Activated naive CD8-positive, alpha-beta T cell treated with anti-CD3 and anti-CD28 coated beads, Interleukin-2, amount 10 ng/mL, durations not matched to agents 7 days and 5 days (primary cell): ENCODE measurements at places on chromosomes 11 and 22. TPM values are rescaled to one million over a fixed set of nuclear protein-coding genes. Genes with fewer than 3 reads are reported as not detected.

MRGPRE gene
- not detected for total RNA-seq

OSBP2 gene
- total RNA-seq = 0.61 TPM

REXO2 gene
- 47.9 TPM for total RNA-seq

- peak overlapping the region; percentile 91 for H3K27ac ChIP-seq
- no peaks in the 10 kb centered on the region for H3K27me3 ChIP-seq
- peaks cover 67% of the 10 kb centered on the region for H3K4me1 ChIP-seq
- H3K4me3 ChIP-seq = peak overlapping the region; percentile 78
- no peak for DNase-seq
Measured at GRCh38 chr11:73383249-73384124, 7.3 kb downstream of the RELT start.

DNA sequence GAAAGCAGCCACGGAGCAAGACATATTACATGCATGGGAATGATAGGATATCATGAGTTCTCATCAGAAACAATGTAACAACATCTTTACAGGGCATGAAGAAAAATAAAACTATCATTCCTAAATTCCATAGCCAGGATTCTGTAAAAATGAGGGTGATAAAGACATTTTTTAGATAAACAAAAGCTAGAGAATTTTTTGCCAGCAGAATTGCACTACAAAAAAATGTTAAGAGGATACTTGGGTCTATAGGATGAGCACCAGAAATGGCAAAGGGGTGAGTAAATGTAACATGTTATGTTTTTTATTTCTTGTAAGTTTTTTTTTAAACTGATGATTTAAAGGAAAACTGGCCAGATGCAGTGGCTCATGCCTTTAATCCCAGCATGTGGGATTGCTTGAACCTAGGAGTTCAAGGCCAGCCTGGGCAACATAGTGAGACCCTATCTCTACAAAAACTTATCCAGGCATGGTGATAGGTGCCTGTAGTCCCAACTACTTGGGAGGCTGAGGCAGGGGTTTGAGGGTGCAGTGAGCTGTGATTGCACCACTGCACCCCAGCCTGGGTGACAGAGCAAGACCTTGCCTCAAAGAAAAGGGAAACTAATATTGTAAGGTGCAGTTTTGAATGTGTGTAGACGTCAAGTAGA, 33.2 kb downstream of the TBX1 start:
- peaks cover 17% of the 10 kb centered on the region for H3K36me3 ChIP-seq
- H3K4me1 ChIP-seq = peaks cover 1% of the 10 kb centered on the region

- H3K27ac ChIP-seq = peak overlapping the region; percentile 88
- H3K36me3 ChIP-seq = peaks cover 35% of the 10 kb centered on the region
- peak overlapping the region; percentile 100 for H3K4me3 ChIP-seq
Measured at GRCh38 chr11:64877390-64878222, 815 bp downstream of the EHD1 start.

DNA sequence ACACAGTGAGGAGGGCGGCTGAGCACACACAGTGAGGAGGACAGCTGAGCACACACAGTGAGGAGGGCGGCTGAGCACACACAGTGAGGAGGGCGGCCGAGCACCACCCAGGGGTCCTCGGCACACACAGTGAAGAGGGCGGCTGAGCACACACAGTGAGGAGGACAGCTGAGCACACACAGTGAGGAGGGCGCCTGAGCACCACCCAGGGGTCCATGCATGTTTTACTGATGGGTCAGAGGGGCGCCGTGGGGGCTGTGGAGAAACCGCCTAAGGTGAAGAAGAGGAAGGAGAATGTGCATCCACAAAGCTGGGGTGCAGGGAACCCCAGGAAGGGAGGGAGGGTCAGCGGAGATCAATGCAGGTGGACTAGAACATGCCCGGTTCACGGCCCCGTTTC, 461.8 kb downstream of the BRD1 start:
- H3K4me3 ChIP-seq = no peak overlapping the region
- no peaks in the 10 kb centered on the region for H3K4me1 ChIP-seq
- DNase-seq = no peak

PANX3 gene
- total RNA-seq = not detected

GRCh38 chr11:64598797-64599697, 8.0 kb downstream of the SLC22A12 start:
- no peaks in the 10 kb centered on the region for H3K36me3 ChIP-seq
- no peak for DNase-seq
- no peaks in the 10 kb centered on the region for H3K27me3 ChIP-seq
- no peaks in the 10 kb centered on the region for H3K4me1 ChIP-seq

OR52I2 gene
- not detected for total RNA-seq

GRCh38 chr11:119704849-119705248, 24.2 kb downstream of the NECTIN1 start:
- no peaks in the 10 kb centered on the region for H3K36me3 ChIP-seq
- no peak for DNase-seq
- no peak overlapping the region for H3K27ac ChIP-seq
- H3K27me3 ChIP-seq = peaks cover 25% of the 10 kb centered on the region
- H3K4me3 ChIP-seq = no peak overlapping the region
- H3K4me1 ChIP-seq = peaks cover 7% of the 10 kb centered on the region

MPZL3 gene
- 29.8 TPM for total RNA-seq

DNA sequence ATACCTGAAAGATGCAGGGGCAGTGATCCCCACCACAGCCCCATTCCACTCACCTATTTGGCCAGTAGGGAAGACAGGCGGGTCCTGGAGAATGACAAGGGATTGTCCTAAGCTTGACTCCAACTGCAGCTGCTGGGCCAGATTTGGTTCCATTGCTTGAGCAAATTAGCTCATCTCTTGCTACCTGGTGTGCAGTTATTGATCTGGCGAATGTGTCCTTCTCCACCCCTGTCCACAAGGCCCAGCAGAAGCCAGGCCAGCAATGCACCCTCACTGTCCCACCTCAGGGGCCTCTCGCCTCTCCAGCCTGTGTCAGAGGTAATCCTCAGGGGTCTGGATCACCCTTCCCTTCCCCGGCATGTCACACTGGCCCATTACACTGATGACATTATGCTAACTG, 23.3 kb downstream of the TSPAN32 start:
- peaks cover 20% of the 10 kb centered on the region for H3K27me3 ChIP-seq
- no peaks in the 10 kb centered on the region for H3K36me3 ChIP-seq
- no peaks in the 10 kb centered on the region for H3K4me1 ChIP-seq

DNA sequence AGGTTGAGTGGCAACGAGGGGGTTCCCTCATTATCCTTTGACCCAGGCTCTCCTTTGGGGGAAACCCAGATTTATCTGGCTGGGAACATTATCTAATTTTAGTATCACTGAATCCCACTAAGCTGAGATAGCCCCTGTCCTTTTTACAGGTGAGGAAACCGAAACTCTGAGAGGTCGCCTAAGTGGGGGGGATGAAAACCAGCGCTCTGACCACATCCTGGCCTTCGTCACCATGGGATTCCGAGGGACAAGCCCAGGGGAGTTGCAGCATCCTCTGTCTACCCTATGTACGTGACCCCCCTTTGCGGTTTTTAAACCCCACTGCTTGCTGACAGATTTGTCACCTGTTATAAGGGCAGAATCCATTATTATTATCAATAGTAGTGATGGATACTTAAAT, 61.0 kb downstream of the ISX start:
- H3K4me1 ChIP-seq = peaks cover 10% of the 10 kb centered on the region
- H3K4me3 ChIP-seq = no peak overlapping the region
- no peaks in the 10 kb centered on the region for H3K36me3 ChIP-seq

- no peak for DNase-seq
- peaks cover 40% of the 10 kb centered on the region for H3K4me1 ChIP-seq
- H3K27me3 ChIP-seq = no peaks in the 10 kb centered on the region
- H3K27ac ChIP-seq = peak overlapping the region; percentile 77
Measured at GRCh38 chr11:14642453-14642852, 1.2 kb upstream of the PDE3B start.

DNA sequence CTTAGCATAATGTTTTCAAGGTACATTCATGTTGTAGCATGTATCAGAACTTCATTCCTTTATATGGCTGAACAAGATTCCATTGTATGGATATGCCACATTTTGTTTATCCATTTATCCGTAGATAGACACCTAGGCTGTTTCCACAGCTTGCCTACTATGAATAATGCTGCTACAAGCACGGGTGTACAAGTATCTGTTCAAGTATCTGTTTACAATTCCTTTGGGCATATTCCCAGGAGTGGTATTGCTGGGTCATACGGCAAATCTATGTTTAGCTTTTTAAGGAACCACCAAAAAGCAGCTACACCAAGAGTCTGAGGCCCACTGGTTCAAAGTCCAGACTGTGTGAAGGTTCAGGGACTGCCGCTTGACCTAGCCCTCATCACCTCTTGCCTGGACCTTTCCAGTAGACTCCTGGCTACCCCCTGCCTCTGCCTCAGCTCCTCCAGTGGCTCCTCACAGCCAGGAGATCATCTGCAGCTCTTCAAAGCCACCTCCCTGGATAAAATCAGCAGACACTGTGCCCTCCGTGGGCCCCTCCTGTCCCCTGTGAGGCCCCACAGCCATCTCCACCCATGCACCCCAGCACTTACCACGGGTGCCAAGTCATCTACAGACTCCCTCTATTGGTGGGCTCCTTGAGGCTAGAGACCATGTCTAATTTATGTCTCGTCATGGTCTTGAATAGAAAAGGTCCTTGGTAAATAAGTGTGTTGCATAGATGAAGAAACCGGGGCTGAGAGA, 160.3 kb downstream of the MN1 start:
- H3K36me3 ChIP-seq = no peaks in the 10 kb centered on the region
- no peak overlapping the region for H3K27ac ChIP-seq
- no peaks in the 10 kb centered on the region for H3K27me3 ChIP-seq
- DNase-seq = no peak
- H3K4me1 ChIP-seq = no peaks in the 10 kb centered on the region
- no peak overlapping the region for H3K4me3 ChIP-seq

DNA sequence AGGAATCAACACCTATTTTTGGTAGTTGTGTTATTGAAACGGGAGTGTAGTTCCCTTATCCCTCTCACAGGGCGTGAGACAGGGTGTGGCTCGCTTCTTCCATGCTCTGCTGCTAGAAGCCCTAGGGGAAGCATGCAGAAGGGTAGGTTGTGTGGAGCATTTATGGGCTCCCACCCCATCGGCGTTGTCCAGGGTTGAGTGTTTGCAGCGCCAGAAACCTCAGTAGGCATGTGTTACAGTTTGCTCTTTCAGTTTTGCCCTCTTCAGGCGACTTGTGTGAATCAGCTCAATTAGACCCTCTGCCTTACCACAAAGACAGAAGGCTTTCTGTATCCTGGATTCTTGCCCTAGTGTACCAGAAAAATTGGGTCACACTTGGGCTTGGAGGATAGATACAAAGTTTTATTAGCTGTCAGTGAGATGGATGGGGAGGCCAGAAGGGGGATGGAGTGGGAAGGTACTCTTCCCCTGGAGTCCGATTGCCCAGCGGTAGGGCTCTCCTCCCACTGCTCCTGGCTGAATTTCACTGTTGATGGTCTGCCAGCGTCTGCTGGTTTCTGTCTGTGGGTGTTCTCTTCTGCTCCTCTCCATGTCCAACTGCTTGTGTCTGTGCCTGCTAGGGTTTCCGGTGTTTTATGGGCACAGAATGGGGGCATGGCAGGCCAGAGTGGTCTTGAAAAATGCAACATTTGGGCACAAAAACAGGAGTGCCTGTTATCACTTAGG, 358.3 kb upstream of the CTSC start:
- H3K27ac ChIP-seq = no peak overlapping the region
- DNase-seq = no peak
- no peaks in the 10 kb centered on the region for H3K36me3 ChIP-seq
- H3K4me1 ChIP-seq = no peaks in the 10 kb centered on the region
- no peak overlapping the region for H3K4me3 ChIP-seq
- H3K27me3 ChIP-seq = no peaks in the 10 kb centered on the region

ARFIP2 gene
- 44.6 TPM for total RNA-seq

DNA sequence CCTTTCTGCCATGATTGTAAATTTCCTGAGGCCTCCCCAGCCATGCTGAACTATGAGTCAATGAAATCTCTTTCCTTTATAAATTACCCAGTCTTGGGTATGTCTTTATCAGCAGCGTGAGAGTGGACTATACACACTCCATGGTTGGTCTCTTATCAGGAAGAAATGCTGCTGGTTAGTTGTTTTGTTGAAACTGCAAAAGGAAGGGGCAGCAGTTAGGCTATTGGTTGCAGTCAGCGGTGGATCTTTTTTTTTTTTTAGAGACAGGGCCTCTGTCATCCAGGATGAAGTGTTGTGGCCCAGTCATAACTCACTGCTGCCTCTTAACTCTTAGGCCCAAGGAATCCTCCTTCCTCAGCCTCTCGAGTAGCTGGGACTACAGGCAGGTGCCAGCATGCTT, 51.7 kb downstream of the HSD17B12 start:
- no peak for DNase-seq
- no peak overlapping the region for H3K4me3 ChIP-seq
- no peaks in the 10 kb centered on the region for H3K27me3 ChIP-seq
- H3K27ac ChIP-seq = no peak overlapping the region
- peaks cover 43% of the 10 kb centered on the region for H3K36me3 ChIP-seq

GRCh38 chr11:68659158-68659921, 25.0 kb upstream of the GAL start:
- no peak for DNase-seq
- H3K4me3 ChIP-seq = no peak overlapping the region
- H3K4me1 ChIP-seq = peaks cover 2% of the 10 kb centered on the region
- no peak overlapping the region for H3K27ac ChIP-seq
- no peaks in the 10 kb centered on the region for H3K36me3 ChIP-seq

DNA sequence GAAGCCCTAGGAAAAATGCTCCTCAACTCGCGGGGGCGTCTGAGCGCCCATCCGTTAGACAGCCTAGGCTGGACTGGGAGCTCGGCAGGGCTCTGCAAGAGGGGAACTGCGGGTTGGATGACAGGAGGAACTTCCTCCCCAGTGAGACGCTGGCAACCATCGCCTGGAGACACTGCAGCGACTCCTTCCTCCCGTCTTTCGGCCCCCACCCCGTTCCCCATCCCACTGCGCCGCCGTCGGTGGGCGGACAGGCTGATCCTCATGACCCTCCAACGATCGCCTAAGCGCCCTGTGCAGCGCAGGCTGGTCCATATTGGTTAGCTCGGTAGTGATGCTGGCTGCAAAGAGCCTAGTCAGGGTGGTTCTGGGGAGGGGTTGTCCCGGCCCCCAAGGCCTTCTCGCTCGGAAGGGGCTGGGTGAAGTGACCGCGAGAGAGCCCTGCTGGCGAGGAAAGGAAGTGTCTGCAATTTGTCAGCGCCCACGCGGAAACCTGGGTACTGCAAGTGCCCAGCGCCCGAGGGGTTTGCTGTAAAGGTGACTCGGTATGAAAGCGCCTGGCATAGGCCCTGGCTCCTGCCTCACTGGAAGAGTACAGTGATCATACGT, 638 bp downstream of the NRGN start:
- no peaks in the 10 kb centered on the region for H3K36me3 ChIP-seq
- DNase-seq = peak; percentile 57
- peaks cover 21% of the 10 kb centered on the region for H3K4me1 ChIP-seq
- no peak overlapping the region for H3K27ac ChIP-seq
- peak overlapping the region; percentile 70 for H3K4me3 ChIP-seq
- H3K27me3 ChIP-seq = peaks cover 43% of the 10 kb centered on the region

DNA sequence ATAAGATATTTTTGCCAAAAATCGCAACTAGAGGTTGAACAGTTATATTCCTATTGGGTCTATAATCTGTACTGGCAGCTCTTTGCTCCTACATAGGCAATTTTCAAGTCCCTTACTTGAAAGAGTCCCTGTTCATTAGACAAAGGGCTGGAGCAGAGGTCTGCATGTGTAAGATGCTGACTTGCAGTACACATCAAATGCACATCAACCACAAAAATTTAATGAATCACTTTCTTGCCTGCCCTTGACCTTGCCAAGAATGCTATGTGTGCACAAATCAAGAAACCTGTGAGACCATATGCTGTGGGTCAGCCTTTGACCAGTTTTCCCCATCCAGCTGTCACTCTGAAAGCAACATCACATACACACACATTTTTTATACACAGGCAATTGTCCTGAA, 661.5 kb downstream of the LRRC4C start:
- H3K4me1 ChIP-seq = no peaks in the 10 kb centered on the region
- no peak for DNase-seq
- no peak overlapping the region for H3K4me3 ChIP-seq
- H3K36me3 ChIP-seq = no peaks in the 10 kb centered on the region

KCTD14 gene
- total RNA-seq = not detected

MMP11 gene
- 2.1 TPM for total RNA-seq
